Frontal cortex (tissue), 4 donors: ENCODE measurements at places on chromosomes 12 and 14. TPM values are rescaled to one million over a fixed set of nuclear protein-coding genes. Genes with fewer than 3 reads are reported as not detected.

Gene LALBA
- not detected for total RNA-seq

Gene DPF3
- total RNA-seq, result 5.7 TPM

- DNase-seq, result no peak
Measured at GRCh38 chr14:52305014-52305413, 9.1 kb upstream of the PTGER2 start.

- no peak for DNase-seq
Measured at GRCh38 chr14:64929014-64929359, 13.6 kb downstream of the GPX2 start.

- no peak for DNase-seq
Measured at GRCh38 chr14:54947230-54947629, 44.6 kb upstream of the GCH1 start.

- no peak for DNase-seq
Measured at GRCh38 chr14:22974530-22975313, 7.6 kb downstream of the AJUBA start.
